Breast epithelium (tissue), 4 donors: ENCODE measurements at places on chromosomes 12 and 14. TPM values are rescaled to one million over a fixed set of nuclear protein-coding genes. Genes with fewer than 3 reads are reported as not detected.

Gene CSRP2
- 23.3 TPM for total RNA-seq

Gene MYBPC1
- 92.2 TPM for total RNA-seq

Gene CLEC6A
- not detected for total RNA-seq

Gene RAB5B
- 98.8 TPM for total RNA-seq

Gene NGDN
- 39.8 TPM for total RNA-seq

Gene KRT85
- total RNA-seq = not detected

Gene SLC10A1
- total RNA-seq = not detected

Gene LRCOL1
- total RNA-seq = not detected

Gene SSPN
- total RNA-seq = 19.7 TPM

Gene ENDOU
- 1.4 TPM for total RNA-seq

Gene KRT81
- 3.6 TPM for total RNA-seq

Gene C14orf180
- 1.3 TPM for total RNA-seq

Gene CCDC177
- total RNA-seq = not detected

- no peak overlapping the region for H3K4me3 ChIP-seq
- no peak for DNase-seq
Observed at GRCh38 chr12:45981075-45981837, 9.1 kb downstream of the SCAF11 start.

- H3K36me3 ChIP-seq = no peaks in the 10 kb centered on the region
- H3K4me3 ChIP-seq = no peak overlapping the region
- no peaks in the 10 kb centered on the region for H3K4me1 ChIP-seq
- no peak overlapping the region for H3K27ac ChIP-seq
Observed at GRCh38 chr12:75960086-75960910, 71.3 kb downstream of the PHLDA1 start.

- no peaks in the 10 kb centered on the region for H3K36me3 ChIP-seq
- no peaks in the 10 kb centered on the region for H3K4me1 ChIP-seq
- no peak for DNase-seq
- H3K27ac ChIP-seq = no peak overlapping the region
- H3K27me3 ChIP-seq = no peaks in the 10 kb centered on the region
Observed at GRCh38 chr12:114311974-114312373, 94.0 kb downstream of the TBX5 start.

DNA sequence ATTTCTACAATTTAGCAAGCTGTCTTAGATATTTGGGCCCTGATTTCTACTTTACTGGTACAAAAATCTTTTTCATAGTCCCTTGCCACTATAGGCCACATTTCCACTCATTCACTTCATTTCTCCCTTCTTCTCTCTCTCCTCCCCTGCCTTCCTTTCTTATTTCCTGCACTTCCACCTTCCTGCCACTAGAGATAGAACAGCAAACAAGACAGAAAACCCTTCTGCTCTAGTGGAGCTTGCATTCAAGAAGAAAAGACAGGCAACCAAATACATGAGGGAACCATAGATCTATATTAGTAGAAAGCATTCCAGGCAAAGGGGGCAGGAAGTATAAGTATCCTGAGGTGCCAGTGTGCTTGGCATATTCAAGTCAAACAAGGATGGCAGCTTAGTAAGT lies 623.5 kb downstream of the FLRT2 start:
- no peaks in the 10 kb centered on the region for H3K36me3 ChIP-seq
- no peaks in the 10 kb centered on the region for H3K4me1 ChIP-seq
- no peak for DNase-seq
- no peaks in the 10 kb centered on the region for H3K27me3 ChIP-seq

GRCh38 chr12:14540801-14541462 lies 26.8 kb downstream of the PLBD1 start:
- no peaks in the 10 kb centered on the region for H3K4me1 ChIP-seq
- H3K27ac ChIP-seq = no peak overlapping the region
- H3K4me3 ChIP-seq = no peak overlapping the region

DNA sequence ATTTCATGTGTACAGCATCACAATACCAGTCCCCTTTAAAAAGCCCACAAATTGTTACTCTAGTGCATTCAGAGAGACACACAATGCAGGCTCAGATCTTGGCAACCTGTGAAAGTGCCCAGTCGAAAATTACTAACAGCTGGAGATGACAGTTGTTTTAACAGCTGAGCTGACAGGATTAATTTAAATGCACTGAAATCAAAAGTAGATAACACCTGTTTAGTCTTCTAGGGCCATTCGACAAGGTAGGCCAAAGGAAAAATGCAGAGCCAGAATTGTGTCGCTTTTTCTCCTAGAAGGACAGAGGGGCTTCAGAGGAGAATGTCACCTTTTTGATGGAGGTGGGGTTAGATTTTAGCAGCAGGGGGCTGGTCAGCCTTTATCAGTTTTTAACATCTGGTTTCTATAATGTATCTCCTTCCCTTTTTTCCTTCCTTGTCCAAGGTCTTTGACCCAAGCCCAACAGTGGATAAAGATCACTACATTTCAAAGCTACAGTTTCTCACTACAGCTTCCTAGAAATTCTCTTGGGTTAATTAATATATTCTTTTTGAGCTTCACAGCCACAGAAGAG lies 139.1 kb downstream of the SOX5 start:
- no peak overlapping the region for H3K27ac ChIP-seq
- no peak for DNase-seq
- no peaks in the 10 kb centered on the region for H3K27me3 ChIP-seq
- no peaks in the 10 kb centered on the region for H3K4me1 ChIP-seq
- no peak overlapping the region for H3K4me3 ChIP-seq

GRCh38 chr12:124695861-124696260 lies 128.4 kb upstream of the NCOR2 start:
- peaks cover 4% of the 10 kb centered on the region for H3K4me1 ChIP-seq
- no peak for DNase-seq
- H3K4me3 ChIP-seq = no peak overlapping the region
- no peaks in the 10 kb centered on the region for H3K27me3 ChIP-seq

DNA sequence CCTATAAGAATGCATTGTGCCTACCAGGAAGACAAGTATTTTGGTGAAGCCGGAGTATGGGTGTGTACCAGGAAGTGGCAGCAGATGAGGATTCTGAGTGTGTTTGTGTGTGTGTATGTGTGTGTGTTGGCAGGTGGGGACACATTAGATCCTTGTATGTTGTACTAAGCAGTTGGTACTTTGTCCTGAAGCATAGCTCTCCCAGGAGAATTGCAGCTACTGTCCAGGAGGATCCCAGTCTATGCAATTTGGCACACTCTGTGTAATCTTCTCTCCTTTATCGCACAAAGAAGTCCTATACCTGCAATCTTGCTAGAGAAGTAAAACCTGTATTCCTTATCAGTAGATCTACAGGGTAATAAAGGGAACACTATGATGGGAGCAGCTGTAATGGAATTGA lies 276.5 kb downstream of the PAWR start:
- peak overlapping the region; percentile 29 for H3K27ac ChIP-seq
- DNase-seq = no peak
- H3K36me3 ChIP-seq = no peaks in the 10 kb centered on the region
- no peaks in the 10 kb centered on the region for H3K4me1 ChIP-seq
- no peak overlapping the region for H3K4me3 ChIP-seq

DNA sequence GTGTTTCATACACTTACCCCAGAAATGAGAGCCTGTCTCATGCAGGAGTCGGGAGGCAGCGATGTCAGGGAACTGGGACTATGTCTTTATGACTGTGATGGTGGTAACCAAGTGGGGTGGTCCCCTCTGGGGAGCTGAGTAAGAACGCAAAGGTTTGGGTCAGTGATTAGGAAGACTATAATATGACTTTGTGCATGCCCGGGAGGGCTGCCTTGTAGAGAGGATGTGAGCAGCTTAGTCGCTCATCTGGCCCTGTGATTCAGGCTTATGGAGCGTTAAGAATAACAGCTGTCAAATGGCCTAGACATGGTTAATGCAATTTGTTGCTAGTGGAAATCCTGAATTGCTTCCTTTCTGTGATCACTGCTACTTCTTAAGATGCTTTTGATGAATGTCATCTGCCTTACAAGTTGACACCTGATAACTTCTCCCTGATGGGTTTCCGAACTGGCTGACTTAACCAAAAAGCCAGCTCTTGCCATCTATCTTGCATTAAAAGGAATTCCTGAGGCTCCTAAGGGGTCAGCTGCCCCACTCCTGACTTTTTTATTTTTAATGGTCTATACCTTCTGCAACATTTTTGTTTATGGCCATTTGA lies 35.4 kb upstream of the AACS start:
- no peaks in the 10 kb centered on the region for H3K4me1 ChIP-seq
- no peaks in the 10 kb centered on the region for H3K27me3 ChIP-seq
- H3K27ac ChIP-seq = no peak overlapping the region

GRCh38 chr12:23473071-23473470 lies 476.4 kb downstream of the SOX5 start:
- H3K36me3 ChIP-seq = no peaks in the 10 kb centered on the region
- H3K27ac ChIP-seq = no peak overlapping the region
- H3K27me3 ChIP-seq = no peaks in the 10 kb centered on the region
- H3K4me3 ChIP-seq = no peak overlapping the region
- DNase-seq = no peak

DNA sequence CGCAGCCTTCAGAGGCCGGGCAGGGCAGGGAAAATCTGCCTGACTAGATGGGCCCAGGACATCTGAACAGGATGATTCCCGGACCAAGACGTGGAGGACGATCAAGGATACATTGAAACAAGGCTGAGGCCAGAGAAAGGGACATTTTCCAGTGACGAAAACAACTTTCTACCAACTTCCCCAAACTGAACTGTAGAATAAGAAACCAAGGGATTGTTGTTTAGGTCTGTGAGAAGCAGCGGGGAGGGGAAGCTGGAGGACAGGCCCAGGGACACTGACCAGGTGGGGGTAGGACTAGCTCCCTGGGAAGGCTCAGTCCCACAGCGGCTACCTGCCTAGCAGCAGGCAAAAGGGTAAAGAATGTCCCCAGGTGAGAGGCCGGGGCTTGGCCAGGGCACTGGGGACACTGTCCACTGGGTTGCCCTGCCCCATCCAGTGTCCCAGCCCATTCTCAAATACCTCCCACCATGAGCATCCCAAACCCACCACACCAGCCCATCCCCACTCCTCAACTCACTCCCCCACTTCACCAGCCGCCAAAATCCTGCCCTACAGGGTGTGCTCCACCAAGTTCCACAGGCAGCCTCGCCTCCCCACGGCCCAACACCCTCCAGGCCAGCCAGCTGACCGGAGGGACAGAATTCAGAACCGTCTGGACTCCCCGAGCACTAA lies 995 bp downstream of the TNFRSF1A start:
- peak overlapping the region; percentile 98 for H3K27ac ChIP-seq
- no peak for DNase-seq
- peak overlapping the region; percentile 91 for H3K4me3 ChIP-seq
- no peaks in the 10 kb centered on the region for H3K36me3 ChIP-seq

GRCh38 chr14:74427651-74428050 lies 1.6 kb upstream of the SYNDIG1L start:
- no peak for DNase-seq
- no peak overlapping the region for H3K4me3 ChIP-seq

- H3K4me3 ChIP-seq = no peak overlapping the region
- no peak for DNase-seq
- no peaks in the 10 kb centered on the region for H3K4me1 ChIP-seq
- no peak overlapping the region for H3K27ac ChIP-seq
- H3K36me3 ChIP-seq = peaks cover 9% of the 10 kb centered on the region
Observed at GRCh38 chr12:131775392-131776236, 52.6 kb upstream of the MMP17 start.

GRCh38 chr12:93090731-93091172 lies 161.7 kb upstream of the EEA1 start:
- no peak overlapping the region for H3K27ac ChIP-seq
- no peak for DNase-seq
- no peaks in the 10 kb centered on the region for H3K27me3 ChIP-seq
- no peak overlapping the region for H3K4me3 ChIP-seq

- H3K4me1 ChIP-seq = no peaks in the 10 kb centered on the region
- no peak for DNase-seq
- no peak overlapping the region for H3K27ac ChIP-seq
- no peaks in the 10 kb centered on the region for H3K27me3 ChIP-seq
Observed at GRCh38 chr12:1807087-1807860, 13.1 kb upstream of the LRTM2 start.

DNA sequence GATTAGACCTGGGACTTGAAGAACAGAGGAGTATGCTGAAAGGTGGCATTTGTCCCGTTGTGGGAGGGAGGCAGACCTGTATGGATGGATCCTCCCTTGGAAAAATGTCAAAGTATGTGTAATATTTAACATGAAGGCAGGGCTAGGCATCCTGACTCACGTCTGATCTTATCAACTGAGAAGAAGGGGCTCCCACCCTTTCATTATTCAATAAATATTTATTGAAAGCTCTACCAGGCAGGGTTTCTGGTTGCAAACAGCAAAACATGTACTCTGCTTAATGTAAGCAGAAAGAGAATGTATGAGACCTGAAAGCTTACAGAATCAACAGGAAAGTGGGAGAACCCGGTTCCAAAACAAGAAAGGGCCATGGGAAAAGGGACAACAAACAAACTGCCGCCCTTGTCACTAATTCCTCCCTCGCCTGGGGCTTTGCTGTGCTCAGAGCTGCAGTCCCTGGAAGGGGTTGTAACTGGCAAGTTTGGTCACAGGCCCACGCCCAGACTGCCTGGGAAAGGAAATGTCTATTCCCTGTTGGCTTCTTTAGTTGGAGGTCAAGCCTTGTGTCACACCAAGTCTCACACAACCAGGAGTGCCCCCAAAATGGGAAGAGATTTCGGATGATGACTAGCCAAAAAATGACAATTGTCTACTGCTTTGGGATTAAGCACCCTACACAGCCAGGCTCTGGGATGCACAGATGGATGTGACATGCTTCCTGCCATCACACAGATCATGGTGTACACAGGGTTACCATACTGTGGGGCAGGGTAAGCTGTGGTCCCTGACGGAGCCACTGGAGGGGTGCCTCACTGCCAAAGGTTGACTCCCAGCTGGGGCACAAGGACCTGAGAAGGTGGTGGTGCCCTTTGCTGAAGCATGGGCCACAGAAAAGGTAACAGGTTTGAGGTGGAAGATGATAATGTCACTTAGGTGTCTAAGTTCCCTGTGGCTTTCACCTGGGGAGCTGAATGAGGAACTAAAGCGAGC lies 36.8 kb downstream of the RAB35 start:
- peak overlapping the region; percentile 61 for H3K27ac ChIP-seq
- no peak overlapping the region for H3K4me3 ChIP-seq
- no peak for DNase-seq
- H3K27me3 ChIP-seq = no peaks in the 10 kb centered on the region

GRCh38 chr12:57241402-57242310 lies 9.3 kb downstream of the STAC3 start:
- peaks cover 19% of the 10 kb centered on the region for H3K4me1 ChIP-seq
- H3K4me3 ChIP-seq = no peak overlapping the region
- H3K36me3 ChIP-seq = no peaks in the 10 kb centered on the region
- H3K27ac ChIP-seq = no peak overlapping the region
- peaks cover 35% of the 10 kb centered on the region for H3K27me3 ChIP-seq

DNA sequence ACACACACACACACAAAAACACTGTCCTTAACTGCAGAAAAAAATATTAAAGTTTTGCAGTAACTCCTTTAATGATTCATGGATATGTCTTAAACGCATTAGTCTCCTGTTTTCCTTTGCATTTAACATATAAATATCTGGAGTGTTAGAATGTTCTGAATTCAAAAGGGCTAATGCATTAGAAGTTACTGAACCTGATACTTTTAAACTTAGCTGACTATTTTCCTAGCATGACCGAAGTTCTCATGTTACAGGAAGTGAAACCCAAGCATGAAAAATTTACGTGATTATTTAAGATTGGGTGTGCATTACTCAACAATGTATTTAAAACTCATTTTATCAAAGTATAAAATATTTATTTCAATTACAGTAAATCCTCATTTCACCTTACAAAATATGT lies 791.2 kb downstream of the FLRT2 start:
- H3K36me3 ChIP-seq = no peaks in the 10 kb centered on the region
- no peak overlapping the region for H3K27ac ChIP-seq
- no peak overlapping the region for H3K4me3 ChIP-seq
- no peaks in the 10 kb centered on the region for H3K4me1 ChIP-seq
